ENCODE measurements at places on chromosomes 6 and 20.

- DNase-seq: no peak
These were observed 386.9 kb upstream of the HSF2 start for GRCh38 chr6:122012578-122012977.

DNA sequence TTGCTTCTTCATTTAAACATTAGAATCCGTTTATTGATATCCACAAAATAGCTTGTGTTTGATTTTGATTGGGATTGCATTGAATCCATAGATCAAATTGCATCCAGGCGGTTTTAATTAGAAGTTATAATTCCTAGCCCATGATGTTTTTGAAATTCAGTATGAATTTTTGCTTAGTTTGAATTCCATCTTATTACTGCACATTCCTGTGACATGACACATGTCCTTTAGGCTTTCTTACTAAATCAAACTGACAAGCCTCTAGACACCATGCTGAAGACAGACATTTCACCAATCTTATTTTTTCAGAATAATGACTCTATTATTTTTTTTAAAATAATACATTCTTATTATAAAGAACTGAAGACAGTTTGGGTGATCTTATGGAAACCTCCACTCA, 21.4 kb upstream of the PI16 start:
- DNase-seq: no peak

DNA sequence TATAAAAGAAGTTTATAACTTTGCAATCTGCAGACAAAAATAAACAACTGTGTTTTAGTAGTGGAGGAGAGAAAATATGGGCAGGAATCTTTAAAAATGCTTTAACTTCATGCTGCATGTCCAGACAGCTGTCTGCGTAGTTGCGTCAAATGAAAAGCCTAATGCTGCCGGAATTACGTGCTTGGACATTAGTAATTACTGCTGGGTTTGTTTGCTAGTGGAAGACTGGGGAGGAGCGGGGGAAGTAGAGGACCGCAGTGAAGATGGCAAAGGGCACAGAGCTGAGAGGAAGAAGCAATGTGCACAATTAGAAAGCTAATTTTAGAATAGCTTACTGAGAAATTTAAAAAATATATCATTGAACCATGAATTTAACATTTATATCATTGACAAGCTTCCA, 2.4 kb downstream of the SNAP25 start:
- DNase-seq: no peak

DNA sequence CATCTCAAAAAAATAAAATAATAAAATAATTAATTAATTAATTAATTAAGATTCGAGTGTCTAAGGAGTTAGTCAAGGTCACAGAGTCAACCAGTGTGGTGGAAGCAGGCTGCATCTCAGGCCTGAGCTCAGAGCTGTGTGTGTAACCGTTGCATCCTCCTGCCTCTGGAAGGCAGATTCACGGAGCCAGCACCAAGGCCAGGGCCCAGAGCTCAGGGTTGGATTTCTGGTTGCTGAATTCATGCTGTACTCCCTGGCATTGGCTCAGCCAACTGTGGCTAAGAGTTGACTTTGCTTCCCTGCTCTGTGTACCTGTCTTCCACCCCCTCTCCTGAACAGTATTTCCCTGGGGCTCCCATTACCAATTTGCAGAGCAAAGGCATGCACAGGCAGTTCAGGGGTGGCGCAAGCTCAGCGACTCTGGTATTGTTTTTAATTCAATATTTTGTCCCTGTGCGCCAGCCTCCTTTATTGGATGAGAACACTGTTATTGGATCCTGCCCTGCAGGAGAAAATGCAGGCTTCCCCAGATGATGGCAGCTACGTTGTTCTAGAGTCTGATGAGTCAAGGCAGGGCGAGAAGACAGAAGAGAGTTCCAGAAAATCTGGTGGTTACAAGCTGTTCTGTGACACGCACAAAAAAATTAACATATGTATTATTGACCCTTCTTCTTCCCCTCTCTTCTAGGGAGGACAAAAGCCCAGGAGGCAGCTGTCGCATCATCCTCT, 12.3 kb upstream of the CTNNBL1 start:
- DNase-seq: no peak

DNA sequence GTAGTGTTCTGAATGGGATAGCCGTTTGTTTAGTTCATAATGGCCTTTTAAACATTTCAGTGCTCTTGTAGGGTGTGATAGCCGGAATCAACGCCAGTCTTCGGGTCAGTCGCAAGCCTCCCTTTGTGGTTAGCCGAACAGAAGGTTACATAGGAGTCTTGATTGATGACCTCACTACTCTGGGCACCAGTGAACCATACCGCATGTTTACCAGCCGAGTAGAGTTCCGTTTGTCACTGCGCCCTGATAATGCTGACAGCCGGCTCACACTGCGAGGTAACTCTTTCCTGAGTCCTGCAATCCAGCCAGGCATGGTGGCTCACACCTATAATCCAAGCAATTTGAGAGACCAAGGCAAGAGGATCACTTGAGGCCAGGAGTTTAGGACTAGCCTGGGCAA, 20.4 kb downstream of the MTO1 start:
- DNase-seq: no peak

All from stimulated activated CD4-positive, alpha-beta T cell treated with anti-CD3 and anti-CD28 coated beads, Interleukin-2, amount 100 ng/mL, for 24 hours (primary cell).